Activated naive CD4-positive, alpha-beta T cell (primary cell): ENCODE measurements at places on chromosomes 12 and 14.

- no peak for DNase-seq
These were observed 43.7 kb downstream of the DEGS2 start for GRCh38 chr14:100115726-100116125.

DNA sequence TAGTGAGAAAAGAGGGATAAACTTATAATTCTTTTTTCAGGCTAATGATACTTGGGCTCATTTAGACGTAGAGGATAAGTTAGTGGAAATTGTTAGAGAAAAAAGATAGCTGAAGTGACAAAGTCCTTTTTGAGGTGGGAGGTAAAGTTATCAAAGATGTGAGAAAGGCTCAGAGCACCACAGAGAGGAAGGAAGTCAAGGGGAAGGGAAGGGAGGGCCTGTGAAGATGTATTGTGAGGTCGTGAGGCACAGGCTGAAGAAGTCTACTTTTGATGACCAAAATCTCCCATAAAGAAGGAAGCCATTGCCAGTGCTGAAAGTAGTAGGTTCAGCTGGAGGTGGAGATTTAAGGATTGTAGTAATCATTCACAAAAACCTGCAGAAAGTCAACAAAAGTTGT, 19.4 kb upstream of the PTGDR start:
- no peak for DNase-seq

- DNase-seq = no peak
These were observed 6.3 kb upstream of the NFE2 start for GRCh38 chr12:54306925-54307741.

- DNase-seq = no peak
These were observed 106.5 kb downstream of the TMTC3 start for GRCh38 chr12:88248606-88249005.

DNA sequence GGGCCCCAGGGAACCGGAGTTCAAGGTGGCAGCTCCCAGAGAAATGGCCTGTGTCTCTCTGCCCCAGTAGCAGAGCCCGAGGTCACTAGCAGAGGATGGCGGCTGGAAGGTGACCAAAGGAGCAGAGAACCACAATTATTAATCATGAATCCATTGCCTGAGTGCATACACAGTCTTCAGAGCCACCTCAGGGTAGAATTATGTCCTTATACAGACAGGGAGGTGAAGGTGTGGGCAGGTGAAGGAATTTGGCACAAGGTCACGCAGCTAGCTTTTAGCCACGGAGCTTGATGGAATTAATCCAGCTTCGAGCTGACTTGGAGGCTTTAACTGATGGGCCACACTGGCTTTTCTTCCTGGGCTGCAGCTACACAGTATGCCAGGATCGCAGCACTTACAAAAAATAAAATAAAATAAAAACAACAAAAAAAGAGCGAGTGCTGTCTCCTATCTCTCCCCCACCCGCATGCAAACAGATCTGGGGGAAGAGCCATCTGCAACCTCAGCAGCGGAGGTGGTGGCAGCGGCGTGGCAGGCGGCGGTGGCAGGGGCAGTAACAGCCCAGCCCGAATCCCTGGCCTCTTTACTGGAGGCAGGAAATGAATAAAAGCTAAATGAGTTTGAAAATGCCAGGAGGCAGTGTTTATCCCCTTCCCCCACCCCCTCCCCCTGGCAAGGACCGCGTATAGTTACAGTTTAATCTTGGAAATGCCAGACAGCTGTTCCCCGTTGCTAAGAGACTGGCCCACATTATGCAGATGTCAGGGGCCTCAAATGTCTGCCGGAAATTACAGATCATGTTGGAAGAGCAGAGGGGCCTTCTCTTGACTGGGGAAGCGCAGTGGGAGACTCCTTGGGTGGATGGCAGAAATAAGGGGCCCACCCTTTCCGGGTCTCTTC, 93.5 kb downstream of the LRRC74A start:
- DNase-seq = peak; percentile 14

GRCh38 chr12:54419088-54419887, at the start of gene ITGA5:
ITGA5 (minus strand) TSS chr12:54419266; CDS start chr12:54419198, 68 bp downstream.
- DNase-seq = peak; percentile 33

- no peak for DNase-seq
These were observed 48.8 kb upstream of the SLC38A4 start for GRCh38 chr12:46874642-46875041.

DNA sequence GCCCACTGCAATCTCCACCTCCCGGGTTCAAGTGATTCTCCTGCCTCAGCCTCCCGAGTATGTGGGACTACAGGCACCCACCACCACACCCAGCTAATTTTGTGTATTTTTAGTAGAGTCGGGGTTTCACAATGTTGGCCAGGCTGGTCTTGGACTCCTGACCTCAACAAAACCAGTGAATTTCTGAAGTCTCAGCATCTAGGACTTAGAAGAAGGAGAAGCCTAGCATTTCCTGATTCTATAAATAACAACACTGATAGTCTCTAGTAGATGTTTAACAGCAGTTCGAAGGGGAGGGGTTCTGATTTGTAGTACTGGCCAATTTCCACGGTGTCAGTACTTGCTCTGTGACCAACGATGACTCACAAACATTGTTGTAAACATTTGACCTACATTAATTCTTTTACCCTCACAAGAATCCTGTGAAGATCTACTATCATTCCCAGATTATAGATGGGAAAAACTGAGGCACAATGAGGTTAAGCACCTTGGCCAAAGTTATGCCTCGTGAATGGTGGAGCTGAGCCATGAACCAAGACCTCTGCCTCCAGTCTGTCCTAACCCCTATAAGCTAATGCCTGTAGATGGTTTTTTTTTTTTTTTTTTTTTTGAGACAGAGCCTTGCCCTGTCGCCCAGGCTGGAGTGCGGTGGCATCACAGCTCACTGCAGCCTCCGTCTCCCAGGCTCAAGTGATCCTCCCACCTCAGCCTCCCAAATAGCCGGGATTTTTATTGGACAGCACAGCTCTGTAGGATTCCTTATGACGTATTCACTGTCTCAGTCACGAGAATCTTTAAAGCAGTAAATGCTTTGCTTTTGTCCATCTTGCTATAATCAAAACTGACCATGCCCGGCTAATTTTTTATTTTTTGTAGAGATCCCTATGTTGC, 5.2 kb downstream of the P2RX4 start:
- no peak for DNase-seq

DNA sequence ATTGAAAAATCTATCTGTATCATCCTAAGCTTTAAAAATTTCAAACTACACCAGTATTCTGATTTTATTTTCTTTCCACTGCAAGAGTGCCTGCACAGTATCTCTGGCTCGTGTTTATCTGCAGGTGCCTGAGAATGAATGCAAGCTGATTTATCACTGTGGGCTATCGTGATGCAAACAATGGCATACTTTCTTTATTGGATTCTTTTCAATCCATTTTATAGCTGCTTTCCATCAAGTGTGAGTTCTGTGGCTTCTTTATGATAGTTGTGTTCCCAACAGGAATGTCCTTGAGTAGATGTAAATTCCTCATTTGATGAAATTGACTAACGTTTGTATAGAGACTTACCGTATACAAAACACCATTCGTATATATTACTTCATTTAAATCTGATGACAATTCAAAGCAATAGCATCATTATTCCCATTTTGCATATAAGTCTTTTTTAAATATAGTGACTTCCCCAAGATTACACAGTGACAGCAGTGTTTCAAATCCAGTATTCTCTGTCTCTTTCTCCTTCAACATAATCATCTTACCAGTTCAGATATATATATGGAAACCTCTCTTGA, 160.3 kb upstream of the ABCD2 start:
- no peak for DNase-seq

GRCh38 chr14:95024380-95024779, 132.9 kb downstream of the DICER1 start:
- no peak for DNase-seq

DNA sequence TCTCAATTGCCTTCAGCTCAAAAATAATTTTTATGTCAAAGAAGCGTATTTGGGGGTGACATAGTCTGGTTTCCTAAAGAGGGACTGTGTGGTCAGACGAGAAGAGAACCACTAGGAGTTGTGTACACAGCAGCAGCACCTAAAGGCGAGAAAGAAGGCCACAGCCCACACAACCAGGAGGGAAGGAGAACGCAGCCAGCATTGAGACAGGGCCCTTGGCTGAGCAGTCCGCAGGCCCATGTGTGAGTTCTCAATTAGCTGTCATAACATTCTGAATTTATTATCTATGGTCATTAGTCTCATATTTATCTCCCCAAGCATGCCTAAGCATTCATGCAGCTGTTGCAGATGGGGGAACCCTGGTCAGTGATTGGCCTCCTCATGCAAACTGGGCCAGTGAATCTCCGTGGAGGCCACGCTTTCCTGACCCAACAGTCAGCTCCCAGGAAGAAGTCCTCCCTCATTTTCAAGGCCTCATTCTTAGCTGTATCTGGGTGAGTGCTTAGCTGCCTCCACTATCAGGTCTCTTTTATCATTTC, 81.2 kb upstream of the ATF7IP start:
- DNase-seq = no peak

DNA sequence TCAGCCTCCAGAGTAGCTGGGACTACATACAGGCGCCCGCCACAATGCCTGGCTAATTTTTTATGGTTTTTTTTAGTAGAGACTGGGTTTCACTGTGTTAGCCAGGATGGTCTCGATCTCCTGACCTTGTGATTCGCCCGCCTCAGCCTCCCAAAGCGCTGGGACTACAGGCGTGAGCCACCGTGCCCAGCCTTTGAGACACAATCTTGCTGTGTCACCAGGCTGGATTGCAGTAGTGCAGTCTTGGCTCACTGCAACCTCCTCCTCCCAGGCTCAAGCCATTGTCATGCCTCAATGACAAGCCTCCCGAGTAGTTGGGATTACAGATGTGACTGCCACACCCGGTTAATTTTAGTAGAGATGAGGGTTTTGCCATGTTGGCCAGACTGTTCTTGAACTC, 21.3 kb upstream of the STRN3 start:
- DNase-seq = no peak

DNA sequence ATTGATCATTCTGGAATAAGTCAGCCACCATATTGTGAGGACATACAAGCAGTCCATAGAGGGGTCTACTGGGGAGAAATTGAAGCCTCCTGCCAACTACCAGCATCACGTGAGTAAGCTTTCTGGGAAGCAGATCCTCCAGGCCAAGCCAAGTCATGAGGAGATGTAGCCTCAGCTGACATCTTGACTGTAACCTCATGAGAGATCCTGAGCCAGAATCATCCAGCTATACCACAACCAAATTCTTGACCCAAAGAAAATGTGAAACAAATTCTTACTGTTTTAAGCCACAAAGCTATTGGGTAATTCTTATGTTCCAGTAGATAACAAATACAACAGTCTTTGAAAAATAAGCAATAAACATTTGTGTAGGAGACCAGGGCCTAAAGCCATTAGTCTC, 479.4 kb upstream of the DCN start:
- DNase-seq = no peak

- DNase-seq = no peak
These were observed 106.8 kb upstream of the RFLNA start for GRCh38 chr12:124188084-124188483.

GRCh38 chr14:103055695-103056094, 1.7 kb downstream of the CDC42BPB start:
- DNase-seq = no peak

DNA sequence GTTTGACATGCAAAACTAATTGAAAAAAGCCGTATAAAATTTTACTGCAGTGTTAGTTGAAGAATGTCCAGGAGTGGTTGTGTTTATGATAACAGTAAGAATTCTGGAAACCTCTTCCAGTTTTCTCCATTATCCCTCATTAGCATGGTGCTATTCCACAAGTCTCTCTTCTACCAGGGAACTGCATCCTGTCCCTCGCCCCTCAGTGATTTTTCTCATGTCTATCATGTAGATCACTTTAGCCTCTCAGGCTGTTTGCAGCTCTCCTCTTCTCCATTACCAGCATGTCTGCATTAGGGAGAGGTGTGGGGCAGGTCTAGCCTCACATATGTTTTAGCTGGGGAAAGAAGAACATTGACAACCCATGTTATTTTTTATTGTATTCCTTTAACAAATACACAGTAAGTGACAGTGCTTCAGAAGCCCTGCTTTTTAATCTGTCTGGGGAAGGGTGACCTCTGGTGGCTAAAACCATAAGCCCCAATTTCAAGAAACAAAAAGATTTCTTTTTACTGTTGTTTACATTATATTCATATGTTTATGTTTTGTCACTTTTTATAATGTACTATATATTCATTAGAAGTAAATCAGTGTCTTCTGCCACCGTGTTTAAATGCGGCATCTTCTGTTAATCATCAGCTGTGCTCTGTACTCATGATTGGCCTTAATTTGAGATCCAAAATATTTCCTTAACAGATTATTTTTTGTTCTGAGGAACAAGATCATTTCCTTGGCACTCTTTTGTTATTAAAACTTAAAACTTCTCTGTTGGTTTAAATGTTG, 70.7 kb downstream of the RASSF8 start:
- DNase-seq = no peak

- DNase-seq = no peak
These were observed 4.2 kb downstream of the RFX4 start for GRCh38 chr12:106586803-106587684.

DNA sequence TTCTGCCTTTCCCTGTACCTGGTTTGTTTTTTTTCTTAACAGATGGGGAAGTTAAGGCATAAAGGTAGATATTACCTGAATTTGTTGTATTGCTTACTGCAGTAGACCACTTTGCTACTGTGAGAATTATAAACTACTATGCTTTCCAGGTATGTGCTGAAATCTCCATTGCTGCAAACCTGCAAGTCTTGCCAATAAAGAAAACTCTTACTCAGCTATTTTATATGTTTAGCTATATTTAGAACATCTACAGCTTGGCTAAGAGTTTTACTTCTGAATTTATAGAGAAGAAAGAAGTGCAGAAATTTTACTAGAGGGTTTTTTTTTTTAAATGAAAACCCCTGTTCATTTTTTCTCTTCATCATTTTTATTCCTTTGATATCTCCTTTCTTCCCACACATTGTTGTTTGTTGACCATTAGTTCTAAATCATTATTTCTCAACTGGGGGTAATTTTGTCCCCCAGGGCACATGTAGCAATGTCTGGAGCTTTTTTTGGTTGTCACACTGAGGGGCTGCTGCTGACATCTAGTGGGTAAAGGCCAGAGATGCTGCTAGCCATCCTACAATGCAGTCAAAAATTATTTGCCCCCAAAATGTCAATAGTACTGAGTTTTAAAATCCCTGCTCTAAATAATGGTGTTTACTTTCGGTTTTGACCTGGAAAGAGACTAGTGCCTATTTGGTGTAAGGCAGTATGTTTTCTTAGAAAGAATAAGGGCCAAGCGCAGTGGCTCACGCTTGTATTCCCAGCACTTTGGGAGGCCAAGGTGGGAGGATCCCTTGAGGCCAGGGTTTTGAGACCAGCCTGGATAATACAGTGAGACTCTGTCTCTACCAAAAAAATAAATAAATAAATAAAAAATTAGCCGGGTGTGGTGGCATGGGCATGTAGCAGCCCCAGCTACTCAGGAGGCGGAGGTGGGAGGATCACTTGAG, 48.6 kb downstream of the PCNX1 start:
- DNase-seq = no peak

DNA sequence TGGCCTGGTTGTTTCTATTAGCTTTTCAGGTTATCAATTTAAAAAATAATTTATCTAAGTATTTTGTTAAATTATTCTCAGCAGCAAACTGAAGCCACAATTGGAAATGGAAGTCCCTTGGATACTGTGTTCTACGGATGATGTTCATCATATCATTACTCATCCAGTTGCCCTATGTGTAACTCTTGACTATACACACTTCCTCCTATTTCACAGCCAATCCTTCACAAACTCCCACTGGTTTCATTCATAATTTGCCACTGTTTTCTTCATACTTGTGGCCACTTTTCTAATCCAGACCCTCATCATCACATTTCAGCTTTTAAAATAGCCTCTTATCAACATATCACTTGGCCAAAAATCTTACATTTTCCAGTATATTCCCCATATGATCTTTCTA, 84.0 kb downstream of the CATSPERB start:
- DNase-seq = no peak

GRCh38 chr12:19614601-19615383, 175.5 kb downstream of the AEBP2 start:
- no peak for DNase-seq
